ENCODE measurements at places on chromosomes 5 and 9. TPM values are rescaled to one million over a fixed set of nuclear protein-coding genes. Genes with fewer than 3 reads are reported as not detected.

Gene RBM18
- 22.0 TPM for total RNA-seq

Gene RPP25L
- 45.9 TPM for total RNA-seq

Gene PRSS3
- total RNA-seq = 8.7 TPM

Gene STRBP
- total RNA-seq = 17.2 TPM

Measured in A549 treated with AZD2906 at 1 μM for 4 hours (cell line).